ENCODE measurements at places on chromosomes 3 and 15.
A peak's percentile ranks its signal among the peaks of the same experiment; 100 is the strongest.

DNA sequence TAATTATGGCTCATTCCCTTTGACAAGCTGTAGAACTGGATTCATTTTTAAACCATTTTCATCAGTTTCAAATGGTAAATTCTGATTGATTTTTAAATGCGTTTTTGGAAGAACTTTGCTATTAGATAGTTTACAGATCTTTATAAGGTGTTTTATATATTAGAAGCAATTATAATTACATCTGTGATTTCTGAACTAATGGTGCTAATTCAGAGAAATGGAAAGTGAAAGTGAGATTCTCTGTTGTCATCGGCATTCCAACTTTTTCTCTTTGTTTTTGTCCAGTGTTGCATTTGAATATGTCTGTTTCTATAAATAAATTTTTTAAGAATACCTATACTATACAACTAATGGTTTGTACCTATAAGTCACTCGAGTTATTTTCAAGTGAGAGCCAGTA, 62.7 kb downstream of the PXYLP1 start:
- DNase-seq = no peak

DNA sequence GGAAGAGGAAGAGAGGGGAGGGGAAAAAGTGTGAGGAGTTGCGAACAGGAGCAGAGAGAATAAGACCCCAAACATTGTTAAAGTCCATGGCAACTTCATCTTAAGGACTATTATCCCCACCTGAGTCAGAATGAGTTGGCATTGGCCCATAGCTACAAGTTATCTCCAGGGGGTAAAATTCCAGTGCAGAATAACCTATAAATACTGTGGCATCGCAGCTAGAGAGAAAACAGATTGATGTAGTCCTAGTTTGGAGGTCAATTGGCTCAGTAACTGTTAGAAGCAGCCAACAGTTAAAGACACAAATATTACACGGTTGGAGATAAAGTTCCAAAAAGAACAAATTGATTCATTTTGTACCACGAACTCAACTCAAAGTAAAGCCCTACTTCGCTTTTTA, 313.9 kb upstream of the CCDC54 start:
- no peak for DNase-seq

GRCh38 chr3:46566040-46566641, at the start of gene LRRC2:
Gene LRRC2 (minus strand): TSS chr3:46566302. CDS start chr3:46551591, 14,711 bp downstream.
- no peak for DNase-seq

DNA sequence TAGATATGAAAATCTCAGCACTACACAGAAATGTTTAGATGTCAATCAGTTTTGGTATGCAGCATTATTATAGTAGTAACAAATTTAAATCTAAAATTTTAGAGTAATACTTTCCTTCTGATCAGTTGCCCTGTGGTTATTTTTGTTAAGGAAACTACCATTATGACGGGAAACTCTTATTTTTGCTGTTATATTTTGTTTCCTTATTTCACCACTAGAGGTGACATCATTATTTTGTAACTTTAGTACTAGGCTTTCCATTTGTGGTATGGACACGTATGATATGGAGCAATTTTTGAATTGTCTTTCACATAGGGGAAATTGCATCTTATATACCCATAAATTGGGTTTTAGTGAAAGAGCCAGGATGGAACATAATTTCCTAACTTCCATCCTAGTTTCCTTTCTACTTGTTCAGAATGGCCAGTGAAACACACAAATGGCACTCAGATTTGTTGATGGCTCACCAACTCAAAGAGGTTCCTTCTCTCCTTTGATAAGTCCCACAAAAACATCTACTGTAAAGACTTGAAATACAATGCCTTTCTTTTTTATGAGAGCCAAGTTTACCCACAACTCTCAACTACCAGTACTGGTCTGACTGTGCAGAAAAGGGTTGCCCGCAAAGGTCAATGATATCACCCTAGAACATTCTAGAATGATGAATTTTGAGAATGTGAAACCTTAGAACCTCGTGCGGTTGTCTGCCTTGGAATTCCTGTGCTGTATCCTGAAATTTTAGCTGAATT, 19.4 kb upstream of the PPP4R2 start:
- peak; percentile 28 for DNase-seq

DNA sequence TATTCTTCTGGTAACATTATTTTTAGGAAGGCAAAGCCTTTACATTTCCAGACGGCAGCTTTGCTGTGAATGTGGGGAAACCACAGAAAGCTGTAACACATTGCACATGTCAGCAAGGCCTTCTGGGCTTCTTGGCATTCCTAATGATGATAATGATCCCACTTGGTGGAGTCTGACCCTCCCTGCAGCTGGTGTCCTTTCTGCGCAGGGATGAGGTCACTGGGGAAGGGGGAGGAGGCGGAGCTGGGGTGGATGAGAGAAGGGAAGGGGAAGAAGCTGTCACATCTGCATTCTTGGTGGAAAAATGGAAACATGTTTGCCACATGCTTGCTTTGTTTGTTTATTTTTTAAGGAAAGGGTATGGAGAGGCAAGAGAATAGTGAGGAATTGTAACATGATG, 68.6 kb downstream of the FILIP1L start:
- no peak for DNase-seq

DNA sequence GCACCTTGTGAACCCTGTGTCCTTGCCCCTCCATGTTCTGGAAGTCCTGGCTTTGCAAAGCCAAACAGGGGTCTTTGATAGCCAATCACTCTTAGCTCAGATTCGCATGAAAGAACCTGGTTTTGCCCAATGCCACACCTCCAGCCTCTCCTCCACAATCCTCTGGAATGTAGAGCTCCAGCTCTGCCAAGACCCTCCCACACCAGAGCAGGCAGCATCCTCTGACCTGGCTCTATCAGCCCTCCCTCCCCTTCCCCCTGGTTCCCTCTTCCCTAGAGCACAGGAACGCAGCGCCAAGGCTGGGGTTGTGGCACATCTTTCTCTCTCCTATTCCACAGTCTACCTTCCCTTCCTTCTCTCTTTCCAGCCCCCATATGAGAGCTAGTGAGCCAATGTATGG, 133.3 kb downstream of the RPLP1 start:
- DNase-seq = no peak

DNA sequence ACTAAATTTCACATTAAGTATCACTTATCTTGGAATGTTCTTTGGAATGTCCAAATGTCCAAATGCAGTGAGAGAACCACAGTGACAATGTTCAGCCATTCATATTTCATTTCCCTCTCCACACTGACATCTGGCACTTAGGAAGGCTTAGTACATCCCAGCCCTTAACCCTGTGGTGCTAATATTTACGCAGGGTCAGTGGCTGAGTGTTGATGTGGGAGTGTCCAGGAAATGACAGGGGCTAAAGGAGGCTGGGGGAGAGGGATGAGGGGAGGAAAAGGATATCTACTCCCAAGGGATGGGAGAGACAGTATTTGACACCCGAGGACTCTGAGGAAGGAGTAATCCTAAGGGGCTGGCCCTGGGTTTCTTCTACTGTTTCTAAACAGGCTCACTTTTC, 14.1 kb upstream of the CCR4 start:
- DNase-seq = no peak

DNA sequence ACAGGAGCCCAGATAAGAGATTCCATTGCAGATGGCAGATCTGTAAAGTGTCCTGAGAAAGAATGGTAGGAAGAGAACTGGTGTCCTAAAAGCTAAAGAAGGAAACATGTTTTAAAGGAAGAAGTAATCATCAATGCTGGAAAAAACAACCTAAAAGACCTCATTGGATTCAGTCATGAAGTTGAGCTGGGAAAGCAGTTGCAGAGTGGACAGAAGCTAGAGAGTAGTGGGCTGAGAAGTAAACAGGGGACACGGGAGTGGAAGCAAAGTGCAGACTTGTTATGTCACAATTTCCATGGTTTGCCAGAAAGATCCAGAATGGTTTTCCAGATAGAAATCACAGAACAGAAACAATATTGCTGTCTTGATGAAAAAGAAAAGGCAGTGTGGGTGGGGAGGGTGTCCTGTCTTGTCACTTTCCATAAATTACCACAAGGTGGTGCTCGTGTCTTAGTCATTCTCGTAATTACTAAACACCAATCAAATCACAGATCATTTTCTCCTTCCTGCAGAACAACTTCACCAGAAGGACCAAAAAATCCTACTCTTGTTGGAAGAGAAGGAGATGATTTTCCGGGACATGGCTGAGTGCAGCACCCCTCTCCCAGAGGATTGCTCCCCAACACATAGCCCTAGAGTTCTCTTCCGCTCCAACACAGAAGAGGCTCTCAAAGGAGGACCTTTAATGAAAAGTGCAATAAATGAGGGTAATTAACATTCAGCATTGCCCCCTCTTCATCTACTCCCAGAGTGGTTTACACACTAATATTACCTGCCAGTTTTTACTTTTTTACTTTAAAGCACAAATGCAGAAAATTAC, 64.5 kb downstream of the KLHL25 start:
- no peak for DNase-seq

GRCh38 chr3:31878231-31878838, 102.7 kb downstream of the OSBPL10 start:
- no peak for DNase-seq

- DNase-seq = no peak
These were observed 14.0 kb downstream of the ABHD5 start for GRCh38 chr3:43704697-43705096.

GRCh38 chr3:105970283-105970682, 101.5 kb upstream of the CBLB start:
- no peak for DNase-seq

DNA sequence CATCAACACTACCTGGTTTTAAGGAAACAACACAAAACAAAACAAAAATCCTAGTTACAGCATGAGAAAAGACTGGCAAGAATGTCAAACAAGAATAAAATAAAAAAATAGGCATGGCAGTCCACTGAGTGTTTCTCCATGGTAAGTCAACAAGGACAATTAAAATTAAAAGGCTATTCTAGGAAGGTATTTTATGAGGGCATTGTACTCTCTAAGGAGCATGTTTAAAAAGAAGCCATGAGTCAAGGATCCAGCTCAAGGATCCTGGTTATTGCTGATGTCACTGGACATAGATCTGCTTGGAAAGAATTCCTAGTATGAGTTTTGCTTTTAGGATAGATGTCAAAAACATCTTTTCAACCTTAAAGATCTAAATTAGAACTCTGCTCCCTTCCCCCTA, 106.7 kb downstream of the MYO5A start:
- no peak for DNase-seq

DNA sequence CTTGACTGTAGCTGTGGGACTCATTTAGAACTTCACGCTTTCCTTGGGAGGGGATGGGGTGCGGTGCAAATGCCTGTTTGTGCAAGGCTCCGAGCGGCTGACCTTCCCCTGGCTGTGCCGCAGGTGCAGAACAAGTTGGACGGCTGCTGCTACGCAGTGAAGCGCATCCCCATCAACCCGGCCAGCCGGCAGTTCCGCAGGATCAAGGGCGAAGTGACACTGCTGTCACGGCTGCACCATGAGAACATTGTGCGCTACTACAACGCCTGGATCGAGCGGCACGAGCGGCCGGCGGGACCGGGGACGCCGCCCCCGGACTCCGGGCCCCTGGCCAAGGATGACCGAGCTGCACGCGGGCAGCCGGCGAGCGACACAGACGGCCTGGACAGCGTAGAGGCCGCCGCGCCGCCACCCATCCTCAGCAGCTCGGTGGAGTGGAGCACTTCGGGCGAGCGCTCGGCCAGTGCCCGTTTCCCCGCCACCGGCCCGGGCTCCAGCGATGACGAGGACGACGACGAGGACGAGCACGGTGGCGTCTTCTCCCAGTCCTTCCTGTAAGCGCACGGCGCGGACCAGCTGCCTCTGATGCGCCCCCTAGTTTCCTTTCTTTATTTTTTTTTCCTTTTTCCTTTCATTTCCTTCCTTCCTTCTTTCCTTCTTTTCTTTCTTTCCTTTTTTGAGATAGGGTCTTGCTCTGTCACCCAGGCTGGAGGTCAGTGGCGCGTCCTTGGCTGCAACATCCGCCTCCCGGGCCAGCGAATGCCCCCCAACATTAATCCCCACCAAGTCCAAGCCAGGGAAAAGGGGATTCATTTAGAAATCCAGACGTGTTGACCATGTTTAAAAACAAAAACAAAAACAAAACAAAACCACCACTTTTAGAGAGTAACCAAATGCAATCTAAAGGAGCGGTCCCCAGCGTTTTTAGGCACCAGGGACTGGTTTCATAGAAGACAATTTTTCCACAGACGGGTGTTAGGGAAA, 42.7 kb downstream of the EIF2AK4 start:
- no peak for DNase-seq

DNA sequence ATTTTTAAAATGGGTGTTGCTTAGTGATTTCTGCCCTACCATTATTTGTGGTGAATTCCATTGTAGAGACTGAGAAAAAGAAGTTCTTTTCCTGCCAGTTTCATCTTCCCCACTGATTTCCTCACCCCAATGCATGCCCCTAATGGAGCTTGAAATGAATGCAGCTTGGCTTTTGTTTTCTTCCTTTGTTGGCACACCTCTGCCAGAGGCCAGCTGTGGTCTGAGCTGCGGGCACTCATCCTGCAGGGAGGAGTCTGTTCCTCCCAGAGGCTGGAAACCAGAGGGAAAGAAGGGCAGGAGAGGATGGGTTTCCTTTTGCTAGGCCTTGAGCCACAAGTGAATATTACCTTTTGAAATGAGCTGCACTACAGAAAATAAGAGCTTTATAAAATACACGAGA, 9.3 kb upstream of the ST8SIA2 start:
- no peak for DNase-seq

- no peak for DNase-seq
These were observed 230.0 kb downstream of the KLF13 start for GRCh38 chr15:31556494-31557150.

- DNase-seq = no peak
These were observed 24.1 kb downstream of the CFAP91 start for GRCh38 chr3:119726909-119727308.

GRCh38 chr3:52039846-52040245, 16.5 kb downstream of the DUSP7 start:
- DNase-seq = no peak

DNA sequence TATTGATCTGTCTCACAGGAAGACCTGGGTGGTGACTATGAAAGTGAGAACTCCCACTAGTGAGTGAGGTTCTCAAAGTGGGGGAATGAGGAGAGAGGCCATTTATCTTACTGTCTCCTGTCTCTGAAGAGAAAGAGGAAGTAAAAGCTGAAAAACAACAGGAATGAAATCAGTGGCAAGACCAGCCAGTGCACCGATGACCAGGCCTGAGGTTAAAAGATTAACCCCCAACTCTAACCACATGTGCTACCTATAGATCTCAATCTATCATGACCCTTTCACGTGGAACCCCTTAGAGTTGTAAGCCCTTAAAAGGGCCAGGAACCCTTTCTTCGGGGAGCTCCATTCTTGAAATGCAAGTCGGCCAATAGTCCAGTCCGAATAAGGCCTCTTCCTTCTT, 239.3 kb upstream of the CNTN6 start:
- DNase-seq = no peak

GRCh38 chr3:155690921-155691320, 54.0 kb downstream of the PLCH1 start:
- no peak for DNase-seq

- no peak for DNase-seq
These were observed 1042.7 kb downstream of the MCTP2 start for GRCh38 chr15:95274101-95274500.

- no peak for DNase-seq
These were observed 86.7 kb downstream of the THBS1 start for GRCh38 chr15:39667382-39668127.

DNA sequence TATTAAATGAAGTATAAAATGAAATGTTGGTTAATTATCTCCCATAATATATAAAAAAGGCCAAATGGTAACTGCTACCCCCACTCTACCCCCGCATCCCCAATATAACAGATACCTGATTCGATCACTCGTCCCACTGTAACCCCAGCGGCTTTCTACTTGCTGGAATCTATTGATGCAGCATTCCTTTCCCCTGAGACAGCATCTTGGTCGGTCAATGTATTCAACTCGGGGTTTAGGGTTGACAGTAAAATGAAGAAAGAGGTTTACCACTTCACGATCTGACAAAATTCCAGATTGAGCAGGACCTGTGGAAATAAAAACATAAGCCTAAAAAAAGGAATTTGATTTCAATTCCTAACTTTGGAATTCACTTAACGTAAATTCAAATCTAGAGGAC, 18.6 kb upstream of the C15orf40 start:
- DNase-seq = no peak
